ENCODE measurements at places on chromosomes 6 and 20.

- DNase-seq = no peak
These were observed 5.2 kb downstream of the HFE start for GRCh38 chr6:26092443-26092842.

- peak; percentile 6 for DNase-seq
These were observed 271.5 kb downstream of the FOXA2 start for GRCh38 chr20:22312744-22313346.

DNA sequence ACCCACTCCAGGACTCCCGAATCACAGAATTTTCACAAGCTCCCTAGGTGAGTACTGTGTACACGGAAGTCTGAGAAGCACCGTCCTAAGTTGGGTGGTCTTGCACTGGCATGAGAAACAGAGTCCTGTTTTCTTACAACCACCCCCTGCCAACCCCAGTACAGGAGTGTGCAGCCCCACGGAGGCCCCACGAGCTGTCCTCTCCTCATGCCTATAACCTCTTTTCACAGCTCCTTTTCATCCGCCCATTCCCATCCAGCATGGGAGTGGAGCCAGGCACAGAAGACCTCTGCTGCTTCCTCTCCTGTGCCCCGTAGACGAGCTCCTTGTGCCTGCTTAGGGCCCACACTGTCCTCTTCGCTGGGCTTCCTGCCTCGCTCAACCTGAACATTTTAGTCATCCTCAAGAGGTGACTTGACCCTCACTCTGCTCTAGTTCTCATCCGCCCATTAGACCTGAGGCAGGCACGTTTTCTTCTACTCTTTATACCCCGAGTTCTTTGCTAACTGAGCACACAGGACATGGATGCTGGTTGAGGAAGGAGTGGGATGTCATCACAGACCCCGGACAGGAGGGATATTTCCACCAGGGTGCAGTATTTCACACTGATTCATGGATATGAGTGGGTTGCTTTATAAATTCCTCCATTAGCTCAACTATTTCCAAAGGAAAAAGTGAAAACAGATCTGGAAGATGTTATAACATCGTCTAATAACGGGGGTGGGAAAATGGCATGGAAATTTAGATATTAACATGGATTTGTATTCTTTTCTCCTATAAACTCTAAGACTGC lies 160.5 kb downstream of the TTLL2 start:
- DNase-seq = no peak

DNA sequence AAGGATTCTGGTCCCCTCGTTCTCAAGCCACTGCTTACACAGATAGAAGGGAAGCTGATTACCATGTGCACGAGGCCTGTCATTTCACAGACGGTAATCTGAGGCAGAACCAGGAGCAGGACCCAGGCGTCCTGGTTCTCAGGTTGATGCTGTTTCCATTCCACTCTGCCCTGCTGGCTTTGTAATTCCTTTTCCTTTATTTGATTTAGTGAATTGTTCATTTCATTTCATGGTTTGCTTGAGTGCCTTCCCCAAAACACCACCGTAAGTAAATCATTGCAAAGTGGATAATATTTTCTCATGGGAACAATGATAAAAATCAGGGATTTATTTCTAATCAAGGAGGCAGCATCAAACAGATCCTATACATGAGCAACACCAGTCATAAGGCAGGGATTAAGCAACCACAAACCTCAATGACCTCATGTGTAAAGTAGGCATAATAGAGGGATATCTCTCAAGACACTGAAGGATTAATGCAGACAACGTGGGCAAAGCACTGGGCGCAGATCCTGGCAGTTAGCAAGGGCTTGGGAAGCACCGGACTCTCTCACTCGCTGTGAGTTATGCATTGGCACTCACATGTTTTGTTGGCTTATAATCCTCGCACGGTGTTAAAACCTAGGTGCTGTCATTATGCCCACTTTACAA lies 229.5 kb upstream of the FOXQ1 start:
- DNase-seq = peak; percentile 80

DNA sequence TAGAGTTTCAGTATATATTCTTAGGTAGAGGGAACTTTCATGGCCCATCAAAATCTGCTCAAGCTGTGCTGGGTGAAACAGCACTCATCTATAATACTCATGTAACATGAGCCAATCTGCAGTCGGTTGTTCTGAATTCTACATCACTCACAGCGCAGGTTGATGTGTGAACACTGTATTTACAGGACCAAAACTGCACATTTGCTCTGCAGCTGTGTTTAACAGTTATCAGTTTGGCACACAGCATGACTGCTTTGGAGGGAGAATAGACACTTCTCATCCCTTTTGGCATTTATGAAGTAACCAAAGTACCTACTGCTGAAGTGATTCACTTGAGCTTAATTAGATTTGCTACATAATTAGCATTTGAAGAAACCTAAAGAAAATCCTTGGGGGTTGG lies 225.1 kb downstream of the BCKDHB start:
- DNase-seq = no peak

DNA sequence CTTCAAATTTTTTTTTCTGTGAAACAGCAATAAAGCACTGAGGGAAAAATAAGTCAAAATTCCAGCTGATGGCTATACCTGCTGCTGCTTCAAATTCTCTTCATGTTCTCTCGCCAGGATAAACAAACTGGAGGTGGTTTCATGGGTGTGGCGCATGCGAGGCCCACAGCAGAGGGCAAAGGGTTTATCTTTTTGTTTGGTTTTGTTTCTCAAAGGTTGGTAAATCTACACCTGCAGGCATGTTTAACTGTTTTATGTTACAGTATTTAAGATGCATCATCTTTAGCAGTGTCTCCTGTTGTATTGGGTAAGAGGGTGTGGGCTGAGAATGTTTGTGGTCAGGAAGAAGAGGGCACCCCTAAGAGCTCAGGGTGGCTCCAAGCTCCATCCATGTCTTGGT lies 342.2 kb downstream of the CDH26 start:
- no peak for DNase-seq

- DNase-seq = no peak
These were observed 185.5 kb downstream of the SCP2D1 start for GRCh38 chr20:18999086-18999485.

GRCh38 chr20:47749339-47749738 lies 35.9 kb downstream of the SULF2 start:
- no peak for DNase-seq

GRCh38 chr6:94559829-94560537 lies 1017.4 kb upstream of the MANEA start:
- DNase-seq = no peak

DNA sequence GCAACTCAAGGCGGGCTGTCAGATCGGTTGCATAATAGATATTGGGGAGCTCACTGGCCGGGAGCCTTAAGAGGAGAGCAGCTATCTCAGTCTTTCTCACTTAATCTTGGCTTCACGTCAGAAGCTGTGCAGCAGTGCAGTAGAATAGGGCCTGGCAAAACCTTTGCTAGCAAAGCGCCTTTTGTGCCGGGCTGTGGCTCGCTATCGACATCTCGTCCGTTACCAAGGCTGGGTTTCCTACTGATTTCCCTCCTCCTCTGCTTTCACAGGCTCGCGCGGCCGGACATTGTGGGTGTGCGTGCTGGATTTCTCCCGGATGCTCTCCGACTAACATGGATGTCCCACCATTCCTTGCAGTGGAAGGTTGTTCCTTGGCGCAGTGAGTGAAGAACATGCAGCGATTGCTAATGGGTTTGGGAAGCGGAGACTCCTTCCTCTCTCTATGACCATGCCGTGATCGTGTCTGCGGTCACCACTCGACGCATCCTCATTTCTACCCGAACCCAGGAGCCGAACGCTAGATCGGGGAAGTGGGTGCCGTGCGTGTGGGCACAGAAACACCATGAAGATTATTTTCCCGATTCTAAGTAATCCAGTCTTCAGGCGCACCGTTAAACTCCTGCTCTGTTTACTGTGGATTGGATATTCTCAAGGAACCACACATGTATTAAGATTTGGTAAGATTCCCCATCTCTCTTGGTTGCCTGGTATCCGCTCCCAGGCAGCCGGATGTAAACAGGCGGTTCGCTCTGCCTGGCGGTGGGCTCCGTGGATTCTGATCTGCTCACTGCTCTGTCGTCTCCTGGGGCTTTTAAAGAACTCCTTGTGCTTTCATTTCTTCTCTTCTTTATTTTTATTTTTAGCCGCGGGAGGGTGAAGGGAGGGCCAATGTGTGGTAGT lies 5.5 kb downstream of the GRIK2 start:
- DNase-seq = no peak

DNA sequence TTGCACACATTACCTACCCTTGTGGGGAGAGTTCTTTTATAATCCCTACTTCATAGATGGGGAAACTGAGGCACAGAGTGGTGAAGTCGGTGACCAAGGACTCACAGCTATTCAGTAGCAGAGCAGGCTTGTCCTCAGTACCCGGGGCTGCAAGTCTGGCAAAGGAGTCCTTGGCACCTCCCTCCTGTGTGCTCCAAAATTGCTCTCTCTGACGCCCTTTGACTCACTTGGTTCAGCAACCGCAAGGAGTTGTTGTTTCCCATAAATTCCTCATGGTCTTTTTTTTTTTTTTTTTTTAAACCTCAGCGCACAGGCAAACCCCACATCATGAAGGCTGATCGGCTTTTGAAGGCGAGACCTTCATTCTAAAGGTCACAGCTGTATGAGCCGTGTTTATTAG lies 143.2 kb downstream of the CEBPB start:
- DNase-seq = no peak

GRCh38 chr6:3471711-3472110 lies 14.9 kb upstream of the SLC22A23 start:
- no peak for DNase-seq

All from HS-5 (cell line).